ENCODE measurements at places on chromosomes 11 and 22.

- DNase-seq, result no peak
These were observed 132.1 kb downstream of the FCHSD2 start for GRCh38 chr11:73009972-73010371.

DNA sequence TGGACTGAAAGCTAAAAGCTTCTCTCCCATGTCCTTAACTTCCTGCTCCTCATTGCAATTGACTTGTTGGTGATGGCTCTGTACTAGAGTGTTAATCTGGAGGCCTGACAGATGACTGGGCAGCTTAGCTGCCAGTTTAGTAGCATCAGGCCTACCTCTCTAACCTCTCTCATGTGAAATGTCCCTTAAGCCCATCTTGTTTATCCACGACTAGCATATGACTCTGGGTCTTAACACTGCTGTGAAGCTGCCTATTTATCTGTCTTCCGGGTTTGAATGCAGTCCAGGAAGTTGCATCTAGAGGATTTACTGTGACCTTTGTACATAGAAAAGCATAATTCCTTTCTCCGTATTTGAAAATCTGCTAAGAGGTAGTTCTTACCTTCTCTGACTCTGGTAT is 85.3 kb upstream of the HORMAD2 start:
- no peak for DNase-seq

- DNase-seq, result no peak
These were observed at the start of gene JHY for GRCh38 chr11:122882189-122882856. TSS of gene JHY (plus strand) at chr11:122882759. CDS start at chr11:122885850, 3,091 bp downstream.

DNA sequence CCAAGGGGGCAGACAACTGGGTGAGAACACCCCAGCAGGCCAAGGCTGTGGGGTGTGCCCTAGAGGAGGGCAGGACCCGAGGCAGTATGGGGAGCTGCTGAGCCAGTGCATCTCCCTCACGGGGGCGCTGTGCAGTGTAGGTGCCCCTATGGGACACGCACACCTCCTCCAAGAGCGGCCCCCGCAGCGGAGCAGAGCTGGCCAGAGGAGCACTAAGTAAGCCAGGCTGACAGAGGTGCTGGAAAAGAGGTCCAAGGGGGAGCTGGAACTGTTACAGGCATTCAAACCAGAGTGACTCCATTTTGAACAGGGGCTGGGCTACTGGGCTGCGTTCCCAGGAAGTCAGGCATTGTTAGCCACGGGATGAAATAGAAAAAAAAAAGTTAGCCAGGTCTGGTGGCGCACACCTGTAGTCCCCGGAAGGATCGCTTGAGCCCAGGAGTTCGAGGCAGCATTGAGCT is 41.8 kb downstream of the TST start:
- DNase-seq, result no peak

GRCh38 chr11:44244639-44245310 is 65.2 kb downstream of the ALX4 start:
- no peak for DNase-seq

DNA sequence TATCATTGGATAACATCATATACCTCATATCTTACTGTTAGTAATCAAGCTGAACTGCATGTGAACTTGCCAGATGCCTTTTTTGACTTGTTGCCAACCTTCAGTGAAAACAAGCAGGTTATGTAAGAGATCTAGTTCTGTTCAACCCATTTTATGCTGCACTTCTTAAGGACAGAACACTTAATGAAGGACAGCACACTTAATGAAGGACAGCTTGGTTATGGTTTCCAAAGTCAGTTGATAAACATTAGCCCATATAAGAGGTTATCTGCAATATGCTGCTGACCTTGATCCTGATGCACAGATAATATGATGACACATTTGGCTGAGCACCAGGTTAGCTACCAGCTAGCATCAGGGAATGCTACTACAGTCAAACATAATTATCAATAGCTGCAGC is 358.7 kb upstream of the PDGFD start:
- DNase-seq, result peak; percentile 67

GRCh38 chr11:75152090-75152489 is 1.2 kb downstream of the SLCO2B1 start:
- no peak for DNase-seq

DNA sequence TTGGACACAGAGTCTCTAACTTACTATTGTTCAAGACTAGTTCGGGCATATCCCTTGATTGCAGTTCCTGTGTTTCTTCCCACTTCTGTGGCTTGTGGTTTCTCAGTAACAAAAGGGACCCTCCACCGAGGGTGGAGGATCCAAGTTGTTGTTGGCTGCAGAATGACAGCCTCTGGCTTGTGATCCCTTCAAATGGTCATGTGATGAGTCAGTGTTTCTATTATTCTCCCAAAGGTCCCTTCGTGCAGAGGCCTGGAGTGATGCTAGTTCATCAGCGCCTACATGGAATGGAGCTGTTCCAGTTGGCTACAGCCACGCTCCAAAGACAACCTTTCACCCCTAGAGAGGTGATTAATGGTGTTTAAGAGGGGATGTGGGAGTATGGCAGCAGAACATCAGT is 2.6 kb upstream of the VWCE start:
- no peak for DNase-seq

DNA sequence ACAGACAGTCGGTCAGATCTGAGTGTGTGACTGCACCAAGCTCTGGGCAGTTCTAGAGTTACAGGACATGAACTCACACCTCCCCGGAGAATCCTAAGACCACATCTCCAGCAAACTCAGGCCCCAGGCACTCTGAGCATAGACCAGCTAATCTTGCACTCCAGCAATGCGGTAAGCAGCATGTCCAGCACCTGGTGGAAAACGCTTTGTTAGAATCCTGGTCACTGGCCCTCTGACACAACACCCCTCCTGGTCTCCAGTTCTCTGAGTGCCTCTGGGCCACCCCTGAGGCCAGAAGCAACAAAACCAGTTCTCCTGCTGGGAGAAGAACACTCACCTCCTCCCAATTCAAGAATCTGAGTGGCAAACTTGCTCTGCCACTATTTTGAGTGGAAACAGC is 82.7 kb upstream of the TMEM45B start:
- no peak for DNase-seq

DNA sequence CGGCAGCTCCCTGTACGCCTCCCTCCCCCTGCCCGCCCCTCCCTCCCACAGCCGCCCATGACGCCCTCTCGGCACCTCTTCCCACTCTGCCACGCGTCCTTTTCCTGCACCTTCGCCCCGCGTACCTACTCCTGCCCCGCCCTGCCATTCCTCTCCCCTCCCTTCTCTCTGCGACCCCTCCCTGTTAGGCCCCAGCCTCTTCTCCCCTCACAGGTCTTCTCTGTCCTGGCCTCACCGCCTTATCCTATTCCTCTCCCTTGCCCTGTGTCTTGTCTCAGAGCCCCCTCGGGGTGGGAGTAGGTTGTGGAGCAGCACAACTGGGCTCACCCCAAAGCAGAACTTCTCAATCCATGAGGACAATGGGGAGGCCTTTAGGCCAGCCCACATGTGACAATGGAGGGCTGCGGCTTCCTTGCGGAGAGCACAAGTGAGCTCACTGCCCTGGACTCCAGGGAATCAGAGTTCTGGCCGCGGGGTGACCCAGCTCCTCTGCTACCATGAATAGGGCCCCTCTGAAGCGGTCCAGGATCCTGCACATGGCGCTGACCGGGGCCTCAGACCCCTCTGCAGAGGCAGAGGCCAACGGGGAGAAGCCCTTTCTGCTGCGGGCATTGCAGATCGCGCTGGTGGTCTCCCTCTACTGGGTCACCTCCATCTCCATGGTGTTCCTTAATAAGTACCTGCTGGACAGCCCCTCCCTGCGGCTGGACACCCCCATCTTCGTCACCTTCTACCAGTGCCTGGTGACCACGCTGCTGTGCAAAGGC is 539 bp downstream of the SLC35C1 start:
- no peak for DNase-seq

- DNase-seq, result no peak
These were observed 217.0 kb upstream of the PGR start for GRCh38 chr11:101346591-101346990.

GRCh38 chr11:113670149-113670830 is 35.8 kb downstream of the TMPRSS5 start:
- DNase-seq, result no peak

Data from DMS 273 treated with DMSO at 0.1 percent for 48 hours (cell line).